ENCODE measurements at places on chromosomes 7 and 10.

GRCh38 chr7:121544238-121544637 is 148.1 kb upstream of the FAM3C start:
- no peak for DNase-seq

DNA sequence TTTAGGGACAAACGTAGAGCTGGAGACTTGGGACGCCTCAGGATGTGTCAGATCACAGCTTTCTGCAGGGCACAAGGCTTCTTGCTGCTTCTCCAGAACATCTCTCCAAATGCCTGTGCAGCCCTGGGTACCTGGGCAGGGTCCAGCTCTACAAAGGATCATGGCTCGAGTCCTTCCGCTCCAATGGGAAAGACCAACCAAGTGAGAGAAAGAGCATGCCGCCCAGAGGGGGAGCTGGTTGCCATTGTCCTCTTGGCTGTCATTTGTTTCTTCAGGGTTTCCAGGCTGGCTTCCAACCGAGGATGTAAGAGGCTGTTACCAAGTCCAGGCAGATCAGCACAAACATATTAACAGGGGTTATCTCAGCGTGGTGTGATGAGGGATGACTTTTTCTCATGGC is 5.6 kb upstream of the LEP start:
- no peak for DNase-seq

GRCh38 chr7:45938626-45939302 is 17.7 kb upstream of the IGFBP3 start:
- DNase-seq = peak; percentile 15

GRCh38 chr7:93851536-93851935 is 39.0 kb downstream of the TFPI2 start:
- no peak for DNase-seq

- no peak for DNase-seq
These were observed 5.4 kb downstream of the HSPA14 start for GRCh38 chr10:14843327-14843988.

DNA sequence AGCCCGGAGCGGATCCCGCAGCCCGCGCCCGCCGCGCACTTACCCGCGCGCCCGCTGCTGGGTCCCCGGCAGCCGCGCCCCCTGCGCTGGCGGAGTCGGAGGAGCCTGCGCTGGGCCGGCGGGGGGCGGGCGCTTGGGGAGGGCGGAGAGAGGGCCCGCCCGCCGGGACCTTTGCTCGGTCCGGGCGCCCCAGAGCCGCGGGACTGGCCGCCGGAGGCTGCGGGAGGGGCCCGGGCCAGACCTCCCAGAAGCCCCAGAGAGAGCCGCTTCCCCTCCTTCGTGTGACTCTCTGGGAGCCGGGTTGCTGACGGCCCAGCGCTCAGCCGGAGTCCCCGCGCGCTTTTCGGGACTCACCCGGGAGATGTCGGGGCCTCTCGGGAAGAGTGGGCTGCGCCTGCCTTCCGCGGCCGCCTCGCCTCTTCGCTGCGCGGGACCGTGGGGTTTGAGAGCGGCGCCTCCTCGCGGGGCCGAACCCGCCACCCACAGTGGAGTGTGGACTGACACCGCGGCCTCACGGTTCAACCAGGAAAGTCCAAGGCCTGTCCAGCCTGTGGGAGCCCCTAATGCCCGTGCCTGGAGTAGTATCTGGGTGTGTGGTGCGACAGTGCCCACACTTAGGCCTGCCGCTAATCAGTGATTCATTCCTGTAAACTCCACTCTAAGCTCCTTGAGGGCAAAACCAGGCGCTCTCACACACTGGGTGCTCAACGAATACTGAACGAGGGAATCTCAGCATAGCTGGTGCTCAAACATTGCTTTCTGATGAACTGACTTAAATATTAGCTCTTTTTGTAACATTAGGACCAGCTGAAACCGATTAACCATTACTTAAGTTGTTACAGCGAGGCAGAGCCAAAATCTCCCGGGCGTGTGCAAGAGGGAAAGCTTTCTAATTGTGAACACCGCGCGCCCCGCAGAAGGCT is at the start of gene GSDME:
Gene GSDME, minus strand, starts transcription at position 112 of the 923 bp plus-strand sequence. CDS start 7,690 bp downstream, outside the sequence.
- no peak for DNase-seq

- DNase-seq = peak; percentile 25
These were observed 32.8 kb downstream of the FOXK1 start for GRCh38 chr7:4714767-4715409.

GRCh38 chr7:117800406-117800805 is 72.8 kb downstream of the CTTNBP2 start:
- no peak for DNase-seq

- DNase-seq = peak; percentile 4
These were observed 66.7 kb upstream of the MYO3A start for GRCh38 chr10:25867321-25867720.

GRCh38 chr7:7989133-7989532 is 20.5 kb downstream of the GLCCI1 start:
- no peak for DNase-seq

DNA sequence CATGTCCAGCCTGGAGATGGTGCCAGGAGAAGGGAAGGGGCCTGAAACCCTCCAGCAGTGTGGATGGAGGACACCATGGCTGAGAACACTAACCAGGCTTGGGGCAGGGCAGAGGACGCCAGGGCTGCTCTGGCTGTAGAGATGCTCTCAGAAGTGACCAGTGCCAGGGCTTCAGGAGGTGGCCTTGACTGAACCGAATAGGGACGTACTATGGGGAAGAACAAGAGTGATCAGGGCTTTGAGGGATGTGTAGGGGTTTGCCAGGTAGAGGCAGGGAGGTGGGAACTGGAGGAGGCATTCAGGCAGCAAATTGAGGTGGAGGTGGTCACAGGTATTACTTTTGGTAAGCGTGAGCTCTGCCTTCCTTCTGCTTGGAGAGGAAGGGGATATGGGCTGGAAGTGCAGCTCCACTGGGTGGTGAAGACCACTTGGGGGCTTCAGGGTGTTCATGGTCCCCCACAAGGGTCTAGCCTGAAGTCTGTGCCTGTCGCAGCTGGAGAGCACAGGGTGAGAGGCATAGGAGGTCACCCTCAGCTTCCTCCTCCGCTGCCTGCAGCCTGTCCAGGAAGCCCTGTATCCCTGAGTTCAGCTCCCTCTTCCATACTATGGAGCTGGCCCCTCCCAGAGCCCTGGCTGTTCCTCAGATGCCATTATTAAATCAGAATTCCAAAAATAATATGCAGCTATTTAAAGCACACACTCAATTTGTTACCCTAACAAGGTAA is 27.8 kb downstream of the ADCY1 start:
- DNase-seq = no peak

DNA sequence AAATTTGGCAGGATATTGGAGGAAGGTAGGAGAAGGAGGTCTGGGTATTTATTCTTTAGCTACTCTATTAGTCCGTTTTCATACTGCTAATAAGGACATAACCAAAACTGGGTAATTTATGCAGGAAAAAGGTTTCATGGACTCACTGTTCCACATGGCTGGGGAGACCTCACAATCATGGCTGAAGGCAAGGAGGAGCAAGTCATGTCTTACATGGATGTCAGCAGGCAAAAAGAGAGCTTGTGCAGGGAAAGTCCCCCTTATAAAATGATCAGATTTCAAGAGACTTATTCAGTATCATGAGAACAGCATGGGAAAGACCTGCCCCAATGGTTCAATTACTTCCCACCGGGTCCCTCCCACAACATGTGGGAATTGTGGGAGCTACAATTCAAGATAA is 1.9 kb upstream of the INMT start:
- DNase-seq = no peak

GRCh38 chr7:35849158-35849831 is 48.4 kb downstream of the SEPTIN7 start:
- no peak for DNase-seq

DNA sequence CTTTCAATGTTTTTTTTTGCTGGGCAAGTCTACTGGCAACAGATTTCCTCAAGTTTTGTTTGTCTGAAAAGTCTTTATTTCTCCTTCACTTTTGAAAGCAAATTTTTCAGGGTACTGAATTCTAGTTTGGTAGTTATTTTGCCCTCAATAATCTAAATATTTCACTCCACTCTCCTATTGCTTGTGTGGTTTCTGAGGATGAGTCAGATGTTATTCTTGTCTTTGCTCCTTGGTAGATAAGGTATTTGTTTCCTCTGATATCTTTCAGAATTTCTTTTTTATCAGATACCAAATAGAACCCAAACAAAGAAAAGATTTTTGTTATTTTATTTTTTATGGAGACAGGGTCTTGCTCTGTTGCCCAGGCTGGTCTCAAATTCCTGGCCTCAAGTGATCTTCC is 99.2 kb upstream of the MALRD1 start:
- DNase-seq = no peak

DNA sequence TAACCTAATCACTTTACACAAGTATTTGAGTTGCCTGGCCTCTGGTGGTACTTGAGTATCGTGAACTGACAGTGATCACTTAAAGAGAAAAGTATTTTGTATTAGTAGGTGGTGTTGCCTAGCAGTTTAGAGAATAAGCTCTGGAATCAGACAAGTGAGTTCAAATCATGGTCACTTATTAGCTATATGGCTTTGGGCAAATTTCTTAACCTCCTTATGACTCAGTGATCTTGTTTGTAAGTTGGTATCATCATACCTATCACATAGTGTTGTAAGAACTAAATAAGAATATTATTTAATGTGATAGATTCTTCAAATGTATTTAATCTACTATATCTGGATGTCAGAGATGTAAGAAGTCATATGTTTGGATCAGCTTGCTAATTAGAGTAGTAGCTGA is 163.8 kb downstream of the RNF133 start:
- DNase-seq = no peak

- DNase-seq = no peak
These were observed 72.6 kb upstream of the PCBD1 start for GRCh38 chr10:70960783-70961570.

DNA sequence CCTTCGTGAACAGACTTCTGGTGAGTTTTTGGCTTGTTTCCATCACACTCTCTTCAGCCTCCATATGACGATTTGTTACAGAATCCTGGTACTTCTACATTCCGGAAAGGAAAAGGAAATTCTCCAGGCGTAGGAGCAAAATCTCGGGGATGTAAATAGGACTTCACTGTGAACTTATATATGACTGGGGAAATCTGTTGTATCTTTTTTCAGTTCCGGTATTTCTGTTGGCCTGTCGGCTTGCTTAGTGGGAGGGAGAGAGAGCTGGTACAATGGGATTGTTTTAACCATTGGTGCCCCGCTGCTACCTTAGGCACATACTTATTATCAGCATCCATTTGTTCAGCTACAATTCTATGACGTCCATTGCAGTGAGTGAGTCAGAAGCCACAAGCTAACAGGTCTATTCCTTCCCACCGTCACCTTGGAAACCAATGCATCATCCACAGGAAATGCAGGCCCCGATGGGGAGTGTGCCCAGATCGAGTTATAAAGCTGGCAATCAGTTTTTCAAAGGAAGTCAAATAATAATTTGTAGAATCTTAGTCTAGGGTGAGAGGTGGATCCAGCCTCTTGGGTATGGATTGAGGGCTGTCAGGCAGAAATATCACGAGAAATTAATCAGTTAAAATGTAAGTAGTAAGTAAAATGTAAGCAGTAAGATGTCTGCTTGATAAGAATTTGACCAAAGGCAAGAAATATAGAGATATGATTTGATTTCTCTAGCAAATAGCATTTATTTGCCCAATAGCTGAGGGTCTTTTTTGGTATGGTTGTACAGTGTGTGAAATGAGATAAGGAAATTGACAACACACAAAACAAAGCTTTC is 92.0 kb upstream of the MKLN1 start:
- DNase-seq = peak; percentile 63

DNA sequence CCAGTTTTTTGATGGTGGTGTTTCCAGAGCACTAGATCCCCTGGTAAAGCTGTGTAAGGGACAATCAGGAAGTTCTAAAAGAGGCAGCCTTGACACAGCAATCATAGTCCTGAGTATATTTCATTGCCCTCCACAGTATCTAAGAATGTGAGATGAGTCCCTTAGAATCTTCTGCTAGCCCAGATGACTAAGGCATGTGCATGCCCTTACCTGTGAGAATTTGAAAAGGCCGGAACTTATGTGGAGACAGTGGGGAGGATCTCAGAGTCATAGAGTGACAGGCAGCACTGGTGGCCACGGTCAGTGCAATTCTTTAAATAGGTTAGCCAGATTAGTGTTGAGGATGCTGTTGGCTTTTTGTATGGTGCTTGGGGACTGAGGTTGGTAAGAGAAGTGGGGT is 361.4 kb upstream of the VSTM2A start:
- no peak for DNase-seq

Measured in MV-4-11 (cell line).